CD4-positive, alpha-beta T cell treated with Interleukin-17A for 1 hour (primary cell): ENCODE measurements at places on chromosomes 11 and 22.

GRCh38 chr11:105448703-105449079 lies 161.2 kb upstream of the GRIA4 start:
- no peak for DNase-seq

DNA sequence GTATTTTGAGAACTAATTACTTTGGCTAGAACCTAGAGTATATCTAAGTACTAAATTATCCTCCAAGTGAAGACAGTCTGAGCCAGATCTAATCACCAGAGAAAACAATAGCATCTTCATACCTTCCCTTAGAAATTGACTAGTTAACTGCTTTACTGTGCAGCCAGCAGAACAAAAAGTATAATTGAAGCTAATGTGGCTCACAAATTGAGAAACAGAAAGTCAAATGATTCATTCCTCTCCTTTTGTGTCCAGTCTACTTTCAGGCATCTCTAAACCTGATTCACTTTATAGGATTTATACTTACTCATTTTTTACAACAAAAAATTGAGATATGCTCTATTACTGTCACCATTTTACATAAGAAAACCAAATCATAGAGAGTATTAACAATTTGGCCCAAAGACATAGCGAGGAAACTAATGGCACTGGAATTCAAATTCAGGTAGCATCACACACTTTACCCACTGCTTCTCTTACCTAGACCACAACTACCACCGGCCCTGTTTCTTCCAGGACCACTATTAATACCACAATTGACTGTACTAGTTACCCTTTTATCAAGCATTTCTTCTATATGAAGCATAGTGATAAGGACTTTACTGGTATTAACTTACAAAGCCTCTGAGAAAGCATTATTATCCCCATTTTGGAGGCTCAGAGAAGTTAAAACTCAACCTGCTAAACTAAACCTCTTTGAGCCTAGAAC lies 1402.6 kb upstream of the TENM4 start:
- no peak for DNase-seq

DNA sequence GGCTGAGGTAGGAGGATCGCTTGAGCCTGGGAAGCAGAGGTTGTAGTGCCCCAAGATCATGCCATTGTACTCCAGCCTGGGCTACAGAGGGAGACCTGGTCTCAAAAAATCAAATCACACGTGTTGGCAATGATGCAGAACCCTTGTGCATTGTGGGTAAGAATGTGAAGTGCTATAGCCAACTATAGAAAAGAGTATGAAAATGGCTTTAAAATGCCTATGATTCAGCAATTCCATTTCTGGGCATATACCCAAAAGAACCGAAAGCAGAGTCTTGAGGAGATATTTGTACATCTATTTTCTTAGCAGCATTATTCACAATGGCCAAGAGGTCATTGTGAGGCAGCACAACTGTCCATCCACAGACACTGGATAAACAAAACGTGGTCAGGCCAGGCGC lies 2.6 kb upstream of the FADS3 start:
- peak; percentile 9 for DNase-seq

DNA sequence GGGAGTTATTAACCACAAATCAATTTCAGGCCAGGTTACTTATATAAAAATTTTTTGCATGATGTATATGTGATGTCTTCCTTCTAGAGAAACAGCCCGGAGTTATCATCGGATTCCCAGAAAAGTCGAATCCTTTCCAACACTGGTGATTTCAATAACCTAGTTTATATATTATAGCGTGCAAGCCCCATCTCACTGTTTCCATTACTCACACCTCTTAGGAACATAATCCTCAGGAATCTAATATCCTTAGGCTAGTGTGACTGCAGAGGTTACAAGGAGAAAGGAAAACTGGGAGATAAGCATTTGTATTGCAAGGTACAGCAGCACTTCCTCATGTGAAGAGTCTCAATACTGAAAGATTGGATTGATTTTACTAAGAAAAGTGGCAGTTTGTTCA lies 20.3 kb downstream of the ARHGAP20 start:
- no peak for DNase-seq

DNA sequence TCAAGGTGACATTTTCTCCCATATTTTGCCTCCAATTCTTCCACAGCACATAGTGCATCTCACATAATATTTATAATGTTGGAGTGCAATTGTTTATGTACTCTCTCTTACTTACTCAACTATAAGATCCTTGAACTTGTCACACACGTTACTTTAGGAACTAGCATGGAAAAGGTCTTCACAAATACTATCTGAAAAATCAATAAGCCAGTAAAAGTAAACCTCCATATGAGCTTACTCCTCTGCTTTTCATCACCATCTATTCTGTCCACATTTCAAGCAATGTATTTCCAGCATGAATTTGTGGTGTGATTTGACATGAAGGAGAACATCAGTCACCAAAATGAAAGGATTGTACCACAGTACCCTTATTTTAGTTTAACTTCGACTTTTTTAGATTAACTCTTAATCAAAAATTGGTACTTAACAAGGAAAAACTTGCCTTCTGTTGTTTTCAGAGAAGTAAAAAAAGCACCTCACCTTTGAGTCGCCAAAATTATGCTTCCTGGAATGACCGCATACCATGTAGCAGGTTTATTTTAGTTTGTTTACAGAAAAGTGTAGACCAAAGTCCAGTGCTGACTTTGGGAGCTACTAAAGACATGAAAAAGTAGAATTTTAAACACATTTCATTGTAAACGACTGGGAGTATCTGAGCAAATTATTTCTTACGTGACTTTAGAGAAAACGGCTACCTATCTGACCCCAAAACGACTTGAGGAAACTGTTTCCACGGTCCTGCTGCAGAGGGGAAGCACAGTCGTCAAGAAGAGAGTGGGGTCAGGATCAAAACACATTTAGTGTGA lies at the start of gene SLC22A9:
Gene SLC22A9 (plus strand): TSS at position 621 of the 806 bp plus-strand sequence. CDS start 272 bp downstream, outside the sequence.
- no peak for DNase-seq

DNA sequence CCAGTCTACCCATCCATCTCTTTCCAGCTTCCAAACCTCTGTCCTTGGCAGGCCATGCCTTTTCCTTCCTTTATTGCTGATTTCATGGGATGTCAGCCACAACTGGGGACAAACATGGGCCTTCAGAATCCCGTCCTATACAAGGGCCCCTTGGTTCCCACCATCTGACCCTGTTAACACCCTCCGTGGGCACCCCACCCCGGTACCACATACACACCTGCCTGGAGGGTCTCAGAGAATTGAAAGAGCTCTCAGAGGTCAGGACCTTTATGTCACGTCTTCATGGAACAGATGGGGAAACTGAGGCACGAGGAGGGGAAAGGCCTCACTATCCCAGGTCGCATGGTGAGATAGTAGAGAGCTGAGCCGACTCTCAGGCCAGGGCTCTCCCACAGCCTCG lies 53.0 kb downstream of the MPPED1 start:
- no peak for DNase-seq

- DNase-seq, result no peak
Measured at GRCh38 chr11:115905341-115906000, 401.3 kb upstream of the CADM1 start.
